ENCODE measurements at places on chromosomes 7 and 10.

- DNase-seq: no peak
Measured at GRCh38 chr10:44168478-44168877, 216.4 kb downstream of the CXCL12 start.

DNA sequence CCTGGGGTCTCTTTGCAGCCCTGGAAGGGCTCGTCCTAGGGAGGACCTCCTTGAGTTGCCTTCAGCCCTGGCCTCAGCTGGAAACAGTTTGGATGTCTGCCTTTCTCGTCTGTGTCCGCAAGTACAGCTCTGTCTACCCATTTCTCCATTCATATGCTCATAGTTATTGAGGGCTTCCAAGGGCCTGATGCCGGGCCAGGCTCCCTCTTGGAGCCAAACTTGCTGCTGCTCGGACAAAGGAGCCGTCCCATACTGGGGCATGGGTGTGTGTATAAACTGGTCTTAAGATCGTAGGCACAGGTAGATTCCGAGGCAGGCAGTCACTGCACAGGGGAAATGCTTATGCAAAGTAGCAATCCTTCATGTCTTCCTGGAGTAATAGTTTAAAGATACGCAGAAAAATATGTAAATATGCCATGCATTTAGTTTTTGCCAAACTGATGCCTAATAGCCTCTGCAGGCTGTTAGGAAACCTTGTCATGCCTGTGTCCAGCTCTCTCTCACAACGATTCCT lies 117.0 kb upstream of the BTBD16 start:
- no peak for DNase-seq

- DNase-seq: no peak
Measured at GRCh38 chr7:33940503-33940902, 35.2 kb downstream of the BMPER start.

GRCh38 chr7:86980223-86980622 lies 79.2 kb downstream of the ELAPOR2 start:
- no peak for DNase-seq

GRCh38 chr7:69651101-69651590 lies 52.9 kb downstream of the AUTS2 start:
- DNase-seq: no peak
